ENCODE measurements at places on chromosomes 7 and 10.

- no peak for DNase-seq
These were observed 84.7 kb downstream of the DLG5 start for GRCh38 chr10:77841711-77842375.

- no peak for DNase-seq
These were observed 145.4 kb downstream of the LRRC4 start for GRCh38 chr7:127885843-127886242.

DNA sequence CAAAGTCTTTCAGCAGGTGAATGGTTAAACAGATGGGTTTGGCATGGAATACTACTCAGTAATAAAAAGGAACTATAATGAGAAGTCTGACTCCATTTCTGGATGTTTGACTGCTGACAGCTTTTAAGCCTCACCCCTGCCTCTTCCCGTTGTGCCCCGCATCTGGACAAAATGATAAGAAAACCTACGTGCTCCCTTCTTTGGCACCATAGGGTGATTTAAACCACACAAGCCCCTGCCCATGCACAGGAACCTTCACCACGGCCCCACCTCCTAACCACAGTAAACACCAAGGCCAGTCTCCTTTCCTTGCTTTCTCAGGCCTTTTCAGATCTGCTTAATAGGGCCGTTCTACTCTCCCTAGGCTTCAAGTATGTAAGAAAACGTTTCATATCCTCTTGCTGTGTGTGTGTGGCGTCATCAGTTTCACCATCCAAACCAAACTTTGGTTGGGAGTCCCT is 47.1 kb upstream of the UBN2 start:
- no peak for DNase-seq

- no peak for DNase-seq
These were observed 38.3 kb upstream of the GALNTL5 start for GRCh38 chr7:151917791-151918509.

DNA sequence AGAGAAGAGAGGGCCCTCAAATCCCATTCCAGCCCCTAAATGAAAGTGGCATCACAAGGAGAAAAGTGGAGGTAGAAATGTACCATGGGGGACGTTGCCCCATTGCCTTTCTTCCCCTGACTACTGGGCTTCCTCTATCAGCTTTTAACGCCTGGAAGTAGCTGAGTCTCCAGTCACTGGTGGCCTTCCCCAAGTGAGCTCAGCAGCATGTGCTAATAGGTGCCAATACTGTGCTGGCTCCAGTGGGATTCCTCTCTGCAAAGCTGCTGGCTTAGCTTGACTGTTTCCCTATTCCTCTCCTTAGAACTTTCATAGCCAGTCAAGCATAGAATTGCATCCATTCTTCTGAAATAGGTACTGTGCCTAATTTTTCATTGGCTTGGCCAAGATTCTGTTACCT is 32.6 kb downstream of the LRRC4 start:
- DNase-seq, result no peak

GRCh38 chr7:28136420-28136819 is 44.2 kb downstream of the JAZF1 start:
- no peak for DNase-seq

GRCh38 chr10:49653273-49653929 is 26.1 kb upstream of the C10orf53 start:
- no peak for DNase-seq

- no peak for DNase-seq
These were observed 24.8 kb upstream of the ZNF800 start for GRCh38 chr7:127417346-127417745.

DNA sequence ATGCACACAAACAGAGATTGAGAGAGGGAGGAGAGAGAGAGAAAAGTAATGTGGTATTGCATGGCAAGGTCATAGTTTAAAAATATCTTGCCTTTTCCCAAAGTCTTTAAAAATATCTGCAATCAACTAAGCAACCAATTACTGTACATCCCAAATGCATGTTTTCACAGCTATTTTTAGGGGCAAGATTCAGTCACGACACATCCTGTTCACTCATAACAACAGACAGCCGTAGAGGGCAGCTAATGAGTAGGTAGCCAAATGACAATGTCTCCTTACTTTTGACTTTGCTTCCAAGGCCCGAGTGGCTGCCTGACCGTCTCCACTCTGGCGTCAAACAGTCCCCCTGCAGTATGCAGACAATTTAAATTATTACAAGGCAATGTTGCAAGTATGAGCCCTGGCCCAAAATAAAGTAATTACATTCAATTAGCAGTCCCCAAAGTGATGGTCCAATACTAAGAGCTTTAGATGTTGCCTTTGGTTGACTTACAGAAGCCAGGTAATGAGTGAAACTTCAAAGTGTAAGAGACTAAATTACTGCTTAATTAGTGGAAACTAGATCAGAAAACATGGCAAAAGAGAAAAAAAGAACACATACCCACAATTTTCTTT is 162.9 kb downstream of the MBL2 start:
- no peak for DNase-seq

GRCh38 chr7:91397096-91397495 is 132.9 kb downstream of the FZD1 start:
- no peak for DNase-seq

DNA sequence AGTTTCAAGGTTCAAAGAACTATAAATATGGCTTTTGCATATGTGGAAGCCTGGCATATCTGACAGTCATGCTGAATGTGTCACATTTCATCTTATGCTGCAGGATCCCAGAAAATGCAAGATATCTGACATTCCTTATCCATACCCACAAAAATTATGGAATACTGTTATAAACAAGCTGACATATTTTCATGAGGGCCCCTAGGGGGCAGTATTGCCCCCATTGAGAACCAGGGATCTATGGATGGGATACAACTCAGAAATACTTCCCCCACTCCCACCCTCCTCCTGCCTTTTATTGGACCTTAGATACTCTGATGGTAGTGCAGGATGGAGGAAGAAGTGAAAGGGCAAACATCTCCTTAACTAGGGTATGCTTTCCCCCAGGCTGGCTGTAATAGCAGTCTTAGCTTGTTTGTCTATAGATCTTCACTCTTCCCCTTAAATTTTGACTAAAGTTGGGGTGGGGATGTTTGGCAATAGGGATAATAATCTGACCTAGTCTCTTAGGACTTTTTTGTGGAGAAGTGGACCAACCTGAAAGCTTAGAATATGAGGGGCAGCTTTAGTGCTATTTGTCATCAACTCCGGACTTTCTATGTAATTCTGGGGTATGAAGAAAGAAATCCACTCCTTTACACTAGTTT is 3.5 kb upstream of the GNGT1 start:
- DNase-seq, result no peak

GRCh38 chr7:143027683-143028082 is 751 bp upstream of the OR9A2 start:
- DNase-seq, result no peak

DNA sequence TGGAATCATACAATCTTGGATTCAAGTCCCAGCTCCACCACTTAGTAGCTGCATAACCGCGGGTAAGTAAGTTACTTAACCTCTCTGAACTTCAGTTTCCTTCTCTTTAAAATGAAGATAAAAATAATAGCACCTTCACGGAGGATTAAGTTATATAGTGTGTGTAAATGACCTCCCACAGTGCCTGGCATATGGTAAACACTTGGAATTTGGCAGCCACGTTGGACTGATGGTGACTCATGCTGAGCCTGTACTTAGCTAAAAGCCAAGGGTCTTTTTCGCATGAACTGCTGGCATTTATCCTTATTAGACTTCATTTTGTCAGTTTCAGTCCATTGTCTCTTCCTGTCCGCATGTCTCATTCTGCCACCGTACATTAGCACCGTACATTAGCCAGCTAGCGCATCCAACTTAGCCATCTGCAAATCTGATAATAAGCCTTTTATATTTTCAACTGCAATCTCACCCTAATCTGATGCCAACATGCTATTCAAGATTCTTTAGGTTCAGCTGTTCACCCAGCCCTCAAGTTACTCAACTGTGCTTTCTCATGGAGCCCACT is 11.2 kb downstream of the SLC13A4 start:
- DNase-seq, result no peak

DNA sequence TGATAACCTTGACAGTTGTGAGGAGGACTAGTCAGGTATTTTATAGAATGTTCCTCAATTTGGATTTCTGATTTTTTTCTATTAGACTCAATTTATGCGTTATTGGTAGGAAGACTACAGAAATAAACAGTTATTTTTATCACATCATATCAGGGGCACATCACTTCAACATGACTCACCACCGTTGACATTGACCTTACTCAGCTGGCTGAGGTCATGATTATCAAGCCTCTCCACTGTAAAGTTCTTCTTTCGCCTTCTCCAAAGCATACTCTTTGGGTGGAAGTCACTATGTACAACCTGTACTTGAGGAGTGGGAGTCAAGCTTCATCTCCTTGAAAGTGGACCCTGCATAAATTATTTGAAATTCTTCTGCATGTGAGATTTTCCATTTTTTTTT is 194.3 kb upstream of the IGFBP3 start:
- DNase-seq, result no peak

- no peak for DNase-seq
These were observed 354.5 kb downstream of the GALNT17 start for GRCh38 chr7:71486414-71486813.

DNA sequence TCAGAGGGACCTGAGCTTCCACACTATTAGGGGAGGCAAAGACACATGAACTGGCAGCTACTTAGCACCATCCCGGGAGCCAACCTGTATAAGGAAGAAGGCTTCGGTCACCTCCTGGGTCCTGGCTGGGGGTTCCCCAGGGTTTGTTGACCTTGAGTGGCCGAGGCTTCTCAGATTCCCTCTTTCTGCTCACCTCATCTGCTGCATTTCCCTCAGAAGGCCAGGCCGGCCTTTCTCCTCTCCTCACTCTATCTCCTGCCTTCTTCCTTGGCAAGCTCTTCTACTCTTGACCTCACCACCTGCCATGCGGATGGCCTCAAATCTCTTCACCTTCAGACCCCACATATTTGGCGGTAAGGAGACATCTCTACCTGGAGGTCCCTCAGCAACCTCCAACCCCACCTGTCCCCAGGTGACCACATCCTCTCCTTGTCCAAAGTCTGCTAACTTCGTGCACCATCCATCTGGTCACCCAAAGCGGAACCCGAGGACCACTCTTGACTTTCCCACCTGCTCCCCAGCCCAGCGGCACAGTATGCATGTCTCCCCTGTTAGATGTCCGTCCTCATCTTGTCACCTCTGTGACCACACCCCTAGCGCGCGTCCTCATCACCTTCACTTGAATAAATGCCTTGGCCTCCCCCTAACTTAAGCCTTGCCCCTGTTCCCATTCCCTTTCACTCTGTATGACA is 133.8 kb upstream of the UNC5B start:
- no peak for DNase-seq

DNA sequence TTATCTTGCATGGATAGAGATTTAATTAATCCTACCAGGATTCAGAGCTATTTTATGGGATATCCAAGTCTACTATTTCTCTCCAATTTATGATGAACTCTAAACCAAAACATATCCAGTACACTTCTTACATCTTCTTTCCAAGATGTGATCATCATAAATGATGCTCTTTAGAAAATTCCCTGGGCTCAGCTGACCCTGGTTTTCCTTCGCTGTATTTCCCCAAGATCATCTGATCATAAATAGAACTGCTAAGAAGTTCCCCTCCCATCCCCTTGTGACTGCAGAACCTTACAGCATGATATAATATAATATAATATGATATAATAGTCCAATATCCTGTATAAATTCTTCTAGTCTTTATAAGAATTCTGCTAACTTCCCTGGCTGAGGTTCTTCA is 114.6 kb upstream of the LYZL2 start:
- DNase-seq, result no peak

- DNase-seq, result no peak
These were observed 178.5 kb downstream of the KCNMA1 start for GRCh38 chr10:77458986-77459590.

GRCh38 chr10:124614003-124614659 is 130.0 kb downstream of the FAM53B start:
- no peak for DNase-seq

GRCh38 chr10:53716156-53716555 is 943.6 kb upstream of the MBL2 start:
- DNase-seq, result no peak

- DNase-seq, result no peak
These were observed 74.6 kb upstream of the C7orf33 start for GRCh38 chr7:148515728-148516695.

- no peak for DNase-seq
These were observed 453.4 kb upstream of the PODXL start for GRCh38 chr7:132009778-132010177.
